Islet precursor cell (in vitro differentiated cells): ENCODE measurements at places on chromosomes 6 and 20.

DNA sequence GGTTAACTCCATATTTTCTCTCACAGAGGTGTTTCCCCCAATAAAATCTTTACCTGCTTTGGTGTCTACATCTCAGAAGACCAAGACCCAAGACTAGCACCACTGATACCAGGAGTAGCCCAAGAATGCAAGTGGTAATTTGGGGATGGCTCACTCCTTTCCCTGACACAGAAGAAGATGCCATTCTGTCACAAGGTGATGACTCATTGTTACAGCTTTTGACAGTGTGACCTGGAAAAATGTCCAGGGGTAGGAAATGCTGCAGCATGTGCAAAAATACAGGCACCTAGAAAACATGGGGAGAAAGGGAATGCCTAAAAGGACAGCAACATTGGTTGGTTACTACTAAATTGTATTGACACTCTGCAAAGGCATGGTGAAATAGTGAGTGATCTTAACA is 254.0 kb upstream of the GJE1 start:
- DNase-seq, result peak; percentile 57

DNA sequence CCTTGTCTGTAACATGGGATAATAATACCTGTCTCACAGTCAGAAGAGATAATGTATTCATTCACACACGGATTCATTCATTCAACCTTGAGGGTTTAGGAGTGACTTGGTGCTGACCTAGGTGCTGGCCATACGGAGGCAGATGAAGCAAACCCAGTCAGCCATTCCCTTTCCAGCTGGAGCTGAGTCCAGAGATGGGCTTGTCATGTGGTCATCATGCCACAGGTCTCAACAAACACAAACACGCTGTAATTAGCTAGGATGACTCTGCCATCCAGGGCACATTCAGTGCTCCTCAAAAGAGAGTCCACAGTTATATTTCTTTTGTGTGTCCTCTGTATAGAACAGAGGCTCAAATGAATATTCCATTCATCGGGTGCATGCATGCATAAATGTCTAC is 19.5 kb upstream of the PRELID3B start:
- no peak for DNase-seq

GRCh38 chr6:134420614-134421181 is 102.8 kb upstream of the SGK1 start:
- peak; percentile 54 for DNase-seq

DNA sequence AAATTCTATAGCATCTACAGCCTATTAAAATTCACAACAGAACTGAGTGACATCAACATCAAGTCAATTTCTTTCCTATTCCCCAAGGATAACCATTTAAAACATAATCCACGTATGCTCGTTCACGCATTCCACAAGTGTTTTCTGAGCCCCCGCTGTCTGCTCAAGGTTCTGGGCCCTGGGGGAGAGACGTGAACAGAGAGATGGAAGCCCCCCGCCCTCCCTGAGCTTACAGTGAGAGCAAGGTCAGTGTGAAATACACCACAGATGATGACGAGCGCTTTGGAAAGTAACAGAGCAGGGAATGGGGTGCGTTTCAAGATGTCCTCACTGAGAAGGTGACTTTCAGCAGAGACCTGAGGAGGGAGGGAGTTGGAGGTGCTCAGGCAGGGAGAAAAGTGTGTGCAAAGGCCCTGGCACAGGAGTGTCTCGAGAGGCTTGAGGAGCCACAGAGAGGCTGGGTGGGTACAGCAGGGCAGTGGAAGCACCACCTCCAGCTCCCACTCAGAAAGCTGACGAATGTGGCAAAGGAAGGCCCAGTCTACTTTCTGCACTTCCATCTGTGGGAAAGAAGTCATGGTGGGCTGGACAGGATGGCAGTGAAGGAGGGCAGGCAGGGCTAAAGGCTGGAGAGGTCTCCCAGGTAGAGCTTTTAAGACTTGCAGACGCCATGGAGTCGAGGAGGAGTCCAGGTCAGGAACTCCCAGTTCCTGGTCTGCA is 88.3 kb downstream of the DLL1 start:
- DNase-seq, result peak; percentile 47

- no peak for DNase-seq
Observed at GRCh38 chr6:164151161-164152120, 736.9 kb downstream of the QKI start.

DNA sequence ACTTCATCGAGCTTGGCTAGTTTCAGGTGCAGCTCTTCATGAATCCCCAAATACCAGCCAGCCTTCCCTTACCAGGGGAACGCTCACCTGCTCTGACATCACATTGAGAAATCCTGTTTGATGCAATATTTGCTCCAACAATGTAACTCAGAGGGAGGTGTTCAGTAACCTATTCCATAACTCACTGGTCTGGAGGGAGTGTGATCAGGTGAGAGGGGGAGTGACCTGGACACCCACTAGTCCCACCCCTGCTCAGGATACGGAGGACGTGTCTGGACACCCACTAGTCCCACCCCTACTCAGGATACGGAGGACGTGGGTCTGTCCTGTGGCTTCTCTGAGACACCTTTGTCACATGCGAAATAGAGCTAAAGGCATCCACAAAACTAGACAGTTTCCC is 70.3 kb downstream of the HUS1B start:
- DNase-seq, result no peak
